ENCODE measurements at places on chromosomes 7 and 10.

DNA sequence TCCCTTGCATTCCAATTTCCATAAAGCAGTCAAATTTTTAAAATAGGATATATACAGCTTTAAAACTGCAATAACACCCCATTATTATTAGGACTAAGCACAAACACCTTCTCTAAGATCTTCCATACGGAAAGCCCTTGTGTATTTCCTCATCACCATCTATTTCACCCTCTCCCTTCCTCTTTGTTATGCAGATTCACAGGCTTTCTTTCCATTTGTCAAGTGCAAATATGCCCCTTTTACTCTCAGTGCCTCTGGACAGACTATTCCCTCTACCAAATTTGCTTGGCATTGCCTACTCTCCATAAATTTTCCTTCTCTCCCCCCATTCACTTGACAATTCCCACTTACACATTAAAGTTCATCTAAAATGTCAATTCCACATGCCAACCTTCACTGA is 61.7 kb downstream of the SNX13 start:
- DNase-seq = no peak

- DNase-seq = no peak
Observed at GRCh38 chr7:74993121-74993520, 28.6 kb downstream of the CASTOR2 start.

- DNase-seq = no peak
Observed at GRCh38 chr7:118022546-118022945, 149.3 kb upstream of the CTTNBP2 start.

GRCh38 chr10:51501396-51501795 is 198.0 kb downstream of the CSTF2T start:
- no peak for DNase-seq

DNA sequence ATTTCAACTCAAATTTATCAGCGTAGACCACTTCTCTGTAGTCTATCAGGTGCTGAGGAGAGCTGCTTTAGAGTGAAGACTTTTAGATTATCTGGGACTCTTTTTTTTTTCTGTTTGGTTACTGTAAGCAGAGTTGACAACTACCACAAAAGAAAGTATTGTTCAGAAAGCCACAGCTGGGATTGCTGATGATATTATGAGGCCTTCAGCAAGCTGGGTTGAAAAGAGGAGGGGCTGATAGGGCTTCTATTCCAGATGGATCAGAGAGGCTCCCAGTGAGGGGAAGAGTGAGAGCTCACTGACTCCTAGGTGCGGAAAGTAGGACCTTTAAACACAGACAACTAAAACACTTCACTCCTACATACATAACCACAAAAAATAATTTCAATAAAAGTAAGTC is 188.5 kb upstream of the FERD3L start:
- no peak for DNase-seq

DNA sequence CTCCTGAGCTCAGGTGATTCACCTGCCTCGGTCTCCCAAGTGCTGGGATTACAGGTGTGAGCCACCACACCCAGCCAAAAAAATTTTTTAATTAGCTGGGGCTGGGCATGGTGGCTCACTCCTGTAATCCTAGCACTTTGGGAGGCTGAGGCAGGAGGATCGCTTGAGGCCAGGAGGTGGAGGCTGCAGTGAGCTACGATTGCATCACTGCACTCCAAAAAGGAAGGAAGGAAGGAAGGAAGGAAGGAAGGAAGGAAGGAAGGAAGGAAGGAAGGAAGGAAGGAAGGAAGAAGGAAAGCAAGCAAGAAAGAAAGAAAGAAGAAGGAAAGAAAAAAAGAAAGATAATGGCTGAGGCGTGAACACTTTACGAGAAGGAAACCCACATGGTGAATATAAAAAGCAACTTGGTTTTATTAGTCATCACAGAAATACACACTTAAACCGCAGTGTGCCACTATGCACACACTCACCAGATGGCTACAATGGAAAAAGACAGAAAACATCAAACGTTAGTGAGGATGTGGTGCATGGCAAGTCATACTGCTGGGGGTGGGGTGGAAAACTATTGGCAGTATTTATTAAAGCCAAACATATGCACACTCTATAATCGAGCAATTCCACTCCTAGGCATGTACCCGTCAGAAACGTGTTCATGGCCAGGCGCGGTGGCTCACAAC is 4.4 kb upstream of the CCL26 start:
- no peak for DNase-seq

- no peak for DNase-seq
Observed at GRCh38 chr10:110613996-110614495, 30.1 kb upstream of the RBM20 start.

DNA sequence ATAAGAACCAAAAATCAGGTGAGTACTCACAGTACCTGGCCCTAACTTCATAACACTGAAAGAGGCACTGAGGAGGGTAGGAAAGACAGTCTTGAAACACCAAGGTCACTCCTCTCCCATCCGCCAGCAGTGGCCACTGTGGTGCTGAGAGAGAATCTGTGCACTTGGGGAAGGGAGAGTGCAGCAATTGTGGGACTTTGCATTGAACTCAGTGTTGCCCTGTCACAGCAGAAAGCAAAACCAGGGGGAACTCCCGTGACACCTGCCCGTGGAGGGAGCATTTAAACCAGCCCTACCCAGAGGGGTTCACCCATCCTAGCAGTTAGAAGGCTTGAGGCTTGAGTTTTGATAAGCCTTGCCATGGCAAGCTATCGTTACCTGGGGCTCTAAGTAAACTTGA is 35.2 kb upstream of the MAP3K8 start:
- no peak for DNase-seq

DNA sequence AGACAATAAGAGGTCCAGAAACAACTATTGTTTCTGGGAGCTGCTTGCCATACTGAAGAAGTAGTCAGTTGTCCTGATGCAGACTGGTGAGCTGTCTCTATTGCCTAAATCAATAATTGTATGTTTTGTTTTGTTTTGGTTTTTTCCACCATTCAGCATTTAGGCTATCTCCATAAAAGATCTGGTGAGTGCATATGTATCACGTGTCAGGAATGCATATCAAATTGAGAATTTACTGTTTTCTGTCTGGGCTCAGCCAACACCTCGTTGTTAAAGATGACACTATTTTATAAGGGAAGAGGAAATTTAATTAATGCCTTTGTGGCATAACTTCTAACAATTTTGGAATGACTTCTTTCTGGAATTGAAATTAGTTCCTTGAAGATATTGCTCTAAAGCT is 66.2 kb downstream of the SORCS1 start:
- no peak for DNase-seq

GRCh38 chr7:50229964-50230363 is 74.6 kb upstream of the IKZF1 start:
- DNase-seq = no peak

DNA sequence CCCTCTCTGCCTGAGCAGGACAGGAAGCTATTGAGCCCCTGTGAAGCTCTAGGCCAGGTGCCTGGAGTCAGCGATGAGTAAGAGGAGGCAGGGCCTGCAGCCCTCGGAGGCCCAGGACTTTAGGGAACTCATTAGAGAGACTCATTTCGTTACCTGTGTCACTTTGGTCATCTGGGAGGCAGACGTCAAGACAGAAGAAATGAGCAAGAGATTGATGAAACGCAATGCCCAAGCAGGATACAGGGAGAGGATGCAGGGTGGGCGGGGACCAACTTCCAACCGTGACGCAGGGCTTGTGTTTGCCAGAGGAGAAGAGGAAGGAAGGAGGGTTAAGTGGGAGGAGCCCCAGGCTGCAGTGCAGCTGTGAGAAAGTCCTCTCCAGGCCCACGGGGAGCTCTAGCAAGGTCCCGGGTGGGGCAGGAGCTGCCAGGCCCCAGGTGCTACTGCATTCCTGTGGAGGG is 26.4 kb upstream of the GNA12 start:
- DNase-seq = no peak

DNA sequence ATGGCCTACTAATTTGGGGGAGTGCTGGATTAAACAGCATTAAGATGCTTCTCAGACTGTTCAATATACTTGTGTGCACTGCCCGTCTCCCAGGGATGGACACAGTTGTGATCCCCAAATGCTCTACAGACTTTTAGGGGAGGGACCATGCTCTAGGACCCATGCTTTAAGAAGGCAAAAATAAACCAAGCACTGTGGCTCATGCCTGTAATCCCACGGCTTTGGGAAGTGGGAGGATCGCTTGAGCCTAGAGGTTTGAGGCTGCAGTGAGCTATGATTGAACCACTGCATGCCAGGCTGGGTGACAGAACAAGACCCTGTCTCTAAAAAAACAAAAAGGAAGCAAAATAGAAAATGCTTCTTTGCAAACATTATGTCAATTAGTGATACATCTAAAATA is 102.6 kb downstream of the VOPP1 start:
- no peak for DNase-seq

GRCh38 chr7:149495785-149496641 is 1.6 kb downstream of the ZNF746 start:
- DNase-seq = no peak

GRCh38 chr10:102113956-102114857 is 6.0 kb downstream of the LDB1 start:
- no peak for DNase-seq

- DNase-seq = no peak
Observed at GRCh38 chr7:116524221-116524608, 621 bp upstream of the CAV1 start.

DNA sequence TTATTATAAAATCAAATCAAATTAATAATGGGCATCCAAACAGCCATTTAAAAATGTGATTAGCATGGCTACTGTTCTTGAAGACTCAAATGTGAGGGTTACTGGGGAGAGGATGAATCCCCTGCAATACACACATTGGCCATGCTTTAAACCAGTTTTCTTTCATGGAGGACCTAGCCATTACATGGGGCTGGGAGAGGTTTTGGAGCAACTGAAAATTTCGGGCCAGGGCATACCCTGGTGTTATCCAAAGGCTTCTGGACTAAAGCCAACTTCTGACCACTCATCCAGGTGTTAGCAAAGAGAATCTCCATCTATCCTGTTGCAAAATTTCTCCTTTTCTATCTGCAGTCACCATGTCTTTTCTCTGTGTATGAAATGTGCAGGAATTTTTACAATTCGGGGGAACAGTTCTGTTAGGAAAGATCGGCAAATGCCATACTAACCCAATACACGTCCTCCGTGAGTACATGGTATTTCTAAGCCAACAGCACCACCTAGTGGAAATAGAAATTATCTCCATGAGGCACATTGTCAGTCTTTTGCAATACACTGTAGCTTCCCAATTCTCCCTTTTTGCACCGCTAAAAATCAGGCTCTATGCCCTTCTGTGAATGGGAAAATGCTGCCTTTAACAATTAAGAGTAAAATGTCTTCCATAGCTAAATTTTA is 47.0 kb upstream of the ZNF107 start:
- no peak for DNase-seq

DNA sequence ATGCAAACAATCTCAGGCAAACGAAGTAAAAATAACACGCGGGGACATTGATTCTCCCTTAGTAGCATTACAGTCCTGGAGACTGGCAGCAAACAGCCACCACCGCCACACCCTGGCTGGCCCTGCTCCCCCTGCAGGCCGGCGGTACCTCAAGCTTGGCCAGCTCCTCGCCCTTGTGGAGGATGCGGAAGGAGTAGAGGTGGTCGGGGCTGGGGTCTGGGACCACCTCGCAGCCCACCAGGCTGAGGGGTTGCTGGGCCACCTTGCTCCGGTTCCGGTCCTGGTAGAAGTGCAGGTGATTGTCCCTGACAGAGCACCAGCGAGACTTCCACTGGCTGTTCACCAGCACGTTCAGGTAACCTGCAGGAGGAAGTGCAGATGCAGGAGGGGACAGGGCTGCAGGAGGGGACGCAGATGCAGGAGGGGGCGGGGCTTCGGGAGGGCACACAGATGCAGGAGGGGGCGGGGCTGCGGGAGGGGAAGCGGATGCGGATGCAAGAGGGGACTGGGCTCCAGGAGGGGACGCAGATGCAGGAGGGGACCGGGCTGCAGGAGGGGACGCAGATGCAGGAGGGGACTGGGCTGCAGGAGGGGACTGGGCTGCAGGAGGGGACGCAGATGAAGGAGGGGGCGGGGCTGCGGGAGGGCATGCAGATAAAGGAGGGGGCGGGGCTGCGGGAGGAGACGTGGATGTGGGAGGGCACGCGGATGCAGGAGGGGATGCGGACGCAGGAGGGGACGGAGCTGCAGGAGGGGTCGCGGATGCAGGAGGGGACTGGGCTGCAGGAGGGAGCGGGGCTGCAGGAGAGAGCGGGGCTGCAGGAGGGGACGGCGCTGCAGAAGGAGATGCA is 65.7 kb downstream of the VWA2 start:
- DNase-seq = no peak

DNA sequence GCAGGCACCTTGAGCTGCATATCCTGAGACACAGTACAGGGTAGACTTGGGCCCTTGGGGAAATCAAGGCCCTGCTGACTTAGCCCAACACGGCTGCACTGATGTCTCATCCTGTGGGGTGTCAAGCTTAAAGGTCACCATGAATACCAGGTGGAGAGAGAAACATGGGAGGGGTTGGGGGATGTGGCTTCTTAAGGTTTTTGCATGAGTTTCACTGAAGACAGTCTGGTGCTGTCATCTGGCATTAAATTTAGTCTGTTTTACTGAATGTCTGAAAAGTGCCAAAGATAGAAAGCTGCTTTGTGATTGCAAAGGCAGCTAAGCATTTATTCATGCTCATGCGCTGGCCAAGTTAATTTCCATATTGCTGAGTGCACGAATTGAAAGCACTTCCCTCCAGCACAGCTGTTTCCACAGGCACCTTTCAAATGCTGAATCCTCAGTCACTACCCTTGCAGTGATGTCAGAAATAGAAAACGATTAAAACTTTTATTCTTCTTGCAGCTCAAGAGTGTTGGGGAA is 102.1 kb downstream of the OSBPL3 start:
- DNase-seq = no peak

DNA sequence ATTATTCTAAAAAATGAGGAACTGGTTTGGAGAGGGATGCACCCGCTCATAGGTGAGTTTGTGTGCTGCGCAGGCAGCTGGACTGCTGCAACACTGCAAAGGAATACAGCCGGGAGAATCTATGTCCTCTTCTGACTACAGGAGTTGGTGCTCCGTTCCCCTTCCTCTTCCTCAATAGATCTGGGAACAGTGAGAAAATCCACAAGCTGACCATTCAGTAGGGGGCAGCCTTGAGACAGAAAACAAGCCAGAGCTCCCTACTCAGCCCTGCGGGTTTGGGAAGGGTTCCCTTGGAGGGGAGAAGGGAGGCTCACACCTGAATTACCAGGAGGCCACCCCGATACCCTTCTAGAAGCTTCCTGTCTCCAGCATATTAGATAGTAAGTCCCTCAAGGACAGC is 87.3 kb upstream of the FOXI2 start:
- DNase-seq = no peak

DNA sequence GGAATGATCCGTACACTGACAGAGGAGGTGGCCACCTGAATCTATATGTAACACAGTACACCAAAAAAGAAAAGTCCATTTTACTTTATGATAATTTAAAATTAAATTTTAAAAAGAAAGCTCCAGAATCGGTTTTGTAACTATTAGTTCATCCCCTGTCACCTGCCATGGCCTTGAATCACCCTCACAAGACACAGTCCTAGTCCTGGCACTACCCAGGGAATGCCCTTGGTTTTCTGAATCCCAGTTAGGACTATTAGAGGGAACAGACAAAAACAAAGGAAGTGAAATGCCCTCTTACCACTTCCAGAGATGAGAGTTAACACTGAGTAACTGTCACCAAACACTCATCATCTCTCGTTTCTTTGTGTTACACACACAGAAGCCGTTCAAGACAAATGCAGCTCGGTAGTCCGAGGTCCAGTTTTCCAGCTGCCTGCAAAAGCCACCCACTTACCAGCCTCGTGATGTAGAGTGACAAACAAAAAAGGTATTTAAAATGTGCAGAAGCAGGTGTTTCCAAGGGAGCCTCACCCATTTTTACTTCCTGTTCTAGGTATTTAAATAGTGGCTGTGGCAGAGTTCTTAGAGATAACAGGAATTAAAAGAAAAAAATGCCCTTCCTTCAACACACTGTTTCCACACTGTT is 6.1 kb downstream of the PTPRN2 start:
- no peak for DNase-seq

GRCh38 chr10:132786884-132787494 is 1.0 kb upstream of the NKX6-2 start:
- no peak for DNase-seq

All from cortex of kidney (tissue), 1 donor.